Hair follicle dermal papilla cell (primary cell): ENCODE measurements at places on chromosomes 5 and 9. TPM values are rescaled to one million over a fixed set of nuclear protein-coding genes. Genes with fewer than 3 reads are reported as not detected.

Gene GRXCR2
- not detected in 2 replicates for total RNA-seq

Gene CNTNAP3B
- total RNA-seq, result under 0.01 TPM in 1 of 2 replicates, not detected in the other

Gene RAI14
- total RNA-seq, result 80.9 and 89.2 TPM in 2 replicates

Gene PHF24
- total RNA-seq, result under 0.01 TPM in 2 replicates

Gene TAF11L5
- not detected in 2 replicates for total RNA-seq

Gene CARTPT
- not detected in 2 replicates for total RNA-seq

Gene STPG3
- total RNA-seq, result not detected in 2 replicates

Gene TNFSF8
- total RNA-seq, result not detected in 2 replicates

Gene AIF1L
- total RNA-seq, result 0.16 and 0.85 TPM in 2 replicates

Gene ADCY2
- total RNA-seq, result under 0.01 and 0.65 TPM in 2 replicates

Gene FBXL7
- 26.4 and 29.2 TPM in 2 replicates for total RNA-seq

Gene N4BP3
- total RNA-seq, result 0.32 and 0.36 TPM in 2 replicates

Gene TERT
- not detected in 2 replicates for total RNA-seq

Gene LTC4S
- total RNA-seq, result 1.6 and 2.2 TPM in 2 replicates

Gene PCDHB12
- total RNA-seq, result 0.32 and 0.97 TPM in 2 replicates

Gene MARVELD2
- 2.9 and 3.3 TPM in 2 replicates for total RNA-seq

Gene GABRA1
- total RNA-seq, result not detected in 2 replicates

Gene GPRIN1
- total RNA-seq, result 3.4 and 3.9 TPM in 2 replicates

Gene MATR3
- total RNA-seq, result 200 and 201 TPM in 2 replicates

Gene PCDHGA5
- total RNA-seq, result 3.2 and 4.0 TPM in 2 replicates

Gene ABLIM3
- total RNA-seq, result 10.2 and 14.1 TPM in 2 replicates

Gene CCDC69
- total RNA-seq, result 4.4 and 6.7 TPM in 2 replicates

Gene TCF7
- total RNA-seq, result 0.85 and 1.6 TPM in 2 replicates

Gene SARDH
- total RNA-seq, result 1.5 and 1.9 TPM in 2 replicates

Gene F2RL2
- total RNA-seq, result 15.9 and 24.7 TPM in 2 replicates

Gene SPRY4
- 11.7 and 21.4 TPM in 2 replicates for total RNA-seq

Gene PROB1
- 1.9 and 2.4 TPM in 2 replicates for total RNA-seq

Gene SCGB3A2
- total RNA-seq, result not detected in 2 replicates

Gene GDNF
- total RNA-seq, result 9.5 and 11.5 TPM in 2 replicates

Gene PPP2R2B
- under 0.01 TPM in 1 of 2 replicates, not detected in the other for total RNA-seq

Gene SPINK4
- not detected in 2 replicates for total RNA-seq

Gene TMEM171
- total RNA-seq, result 27.3 and 42.5 TPM in 2 replicates

Gene SH3GL2
- 0.12 TPM in 1 of 2 replicates, not detected in the other for total RNA-seq

Gene SHOC1
- under 0.01 TPM in 1 of 2 replicates, not detected in the other for total RNA-seq

Gene CCDC127
- total RNA-seq, result 6.8 and 8.9 TPM in 2 replicates

Gene PURA
- 28.3 and 32.5 TPM in 2 replicates for total RNA-seq

Gene OR5C1
- total RNA-seq, result not detected in 2 replicates

Gene ADAMTSL2
- total RNA-seq, result under 0.01 TPM in 1 of 2 replicates, not detected in the other

Gene FREM1
- total RNA-seq, result 0.61 and 0.97 TPM in 2 replicates

Gene ADAMTS16
- under 0.01 TPM in 1 of 2 replicates, not detected in the other for total RNA-seq

Gene HTR4
- total RNA-seq, result not detected in 2 replicates

Gene PTPN3
- 0.61 and 0.97 TPM in 2 replicates for total RNA-seq

Gene SH3TC2
- 1.5 and 1.7 TPM in 2 replicates for total RNA-seq

Gene SAXO1
- total RNA-seq, result under 0.01 TPM in 2 replicates

Gene SEMA6A
- total RNA-seq, result 1.1 and 1.5 TPM in 2 replicates

Gene SEMA4D
- 0.12 and 0.81 TPM in 2 replicates for total RNA-seq

Gene IL4
- total RNA-seq, result not detected in 2 replicates

Gene TBCA
- total RNA-seq, result 49.2 and 62.5 TPM in 2 replicates

Gene DDX4
- 0.32 TPM in 1 of 2 replicates, not detected in the other for total RNA-seq

Gene FABP6
- not detected in 2 replicates for total RNA-seq

Gene SHISAL2B
- total RNA-seq, result not detected in 2 replicates

Gene SLC35D2
- 13.8 and 14.6 TPM in 2 replicates for total RNA-seq

Gene CDK9
- 53.1 and 57.9 TPM in 2 replicates for total RNA-seq

Gene PLPP1
- total RNA-seq, result 156 and 228 TPM in 2 replicates

Gene BRINP1
- 1.9 and 2.9 TPM in 2 replicates for total RNA-seq

Gene FOXI1
- not detected in 2 replicates for total RNA-seq

Gene UBTD2
- 46.3 and 50.6 TPM in 2 replicates for total RNA-seq
